Stimulated activated CD8-positive, alpha-beta memory T cell treated with anti-CD3 and anti-CD28 coated beads, Interleukin-4, amount 100 ng/mL, for 1 hour (primary cell): ENCODE measurements at places on chromosomes 1 and 21.

DNA sequence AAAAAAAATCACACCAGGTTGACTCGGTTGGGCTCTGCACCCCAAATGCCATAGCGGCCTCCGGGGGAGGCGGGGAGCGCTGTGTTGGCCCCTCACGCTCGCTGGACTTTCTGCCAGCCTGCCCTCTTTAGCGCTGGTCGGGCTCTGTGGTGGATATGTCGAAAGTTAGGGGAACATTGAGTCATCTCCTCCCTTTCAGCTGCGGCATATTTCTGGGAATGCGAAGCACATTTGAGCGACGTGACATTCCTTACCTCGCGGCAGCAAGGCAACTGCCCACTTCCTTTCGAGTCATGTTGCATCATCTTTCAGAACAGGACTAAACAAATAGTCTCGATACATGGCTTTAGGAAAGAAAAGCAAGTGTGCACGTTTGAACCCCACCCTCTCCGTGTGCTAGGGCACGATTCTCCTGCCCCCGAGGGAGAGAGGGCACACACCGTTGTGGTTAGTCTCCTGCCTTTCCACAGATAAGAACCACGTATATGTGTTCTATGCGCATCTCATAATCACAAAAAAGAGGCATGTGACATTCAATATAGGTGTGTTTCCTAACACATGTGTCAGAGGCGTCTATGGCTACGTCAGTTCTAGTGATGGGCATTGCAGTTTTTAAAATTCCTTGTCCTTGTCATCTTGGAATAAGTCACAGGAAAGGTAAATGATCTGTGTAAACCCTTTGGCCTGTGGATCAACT, 105.9 kb upstream of the SLC45A1 start:
- no peak for DNase-seq

GRCh38 chr1:155801149-155801548, 55.9 kb downstream of the GON4L start:
- no peak for DNase-seq

- DNase-seq = peak; percentile 15
These were observed 24.5 kb downstream of the CLIC6 start for GRCh38 chr21:34693192-34693810.

- no peak for DNase-seq
These were observed 5.8 kb downstream of the SELP start for GRCh38 chr1:169624122-169624521.

GRCh38 chr1:172497230-172497629, 35.7 kb upstream of the SUCO start:
- DNase-seq = no peak

DNA sequence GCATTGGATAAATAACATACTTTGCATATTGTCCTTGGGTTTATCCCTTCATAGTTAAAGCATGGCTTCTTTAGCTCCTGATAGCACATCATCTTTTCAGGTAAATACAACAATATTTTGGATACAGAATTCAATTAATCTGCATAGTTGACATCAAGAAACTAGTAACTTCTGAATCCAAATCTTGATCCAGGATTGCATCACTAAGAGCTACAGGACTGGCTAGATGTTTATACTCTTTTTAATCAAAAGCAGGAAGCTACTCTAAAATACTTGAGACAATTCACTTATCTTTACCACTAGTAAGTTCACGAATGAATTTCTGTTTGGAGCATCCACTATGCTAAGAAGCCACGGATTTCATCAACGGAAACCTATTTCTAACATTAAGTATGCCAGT, 54.2 kb upstream of the SLC44A3 start:
- no peak for DNase-seq

DNA sequence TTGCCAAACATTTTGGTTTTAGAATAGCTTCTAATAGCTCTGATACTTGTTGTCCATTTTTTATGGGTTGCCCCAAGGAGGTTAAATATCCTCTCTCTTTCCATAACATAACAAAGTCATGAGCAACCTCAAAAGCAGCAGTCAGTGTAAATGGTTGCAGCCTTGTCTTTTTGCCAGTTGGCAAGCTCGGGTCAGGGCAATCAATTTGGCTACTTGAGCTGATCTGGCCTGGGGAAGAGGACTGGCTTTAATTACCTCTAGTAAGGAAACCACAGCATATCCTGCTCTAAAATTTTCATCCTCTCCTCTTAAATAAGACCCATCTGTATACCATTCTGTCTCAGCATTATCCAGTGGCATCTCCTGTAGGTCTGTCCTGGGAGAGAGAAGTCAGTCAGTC, 21.2 kb upstream of the FMO4 start:
- no peak for DNase-seq

DNA sequence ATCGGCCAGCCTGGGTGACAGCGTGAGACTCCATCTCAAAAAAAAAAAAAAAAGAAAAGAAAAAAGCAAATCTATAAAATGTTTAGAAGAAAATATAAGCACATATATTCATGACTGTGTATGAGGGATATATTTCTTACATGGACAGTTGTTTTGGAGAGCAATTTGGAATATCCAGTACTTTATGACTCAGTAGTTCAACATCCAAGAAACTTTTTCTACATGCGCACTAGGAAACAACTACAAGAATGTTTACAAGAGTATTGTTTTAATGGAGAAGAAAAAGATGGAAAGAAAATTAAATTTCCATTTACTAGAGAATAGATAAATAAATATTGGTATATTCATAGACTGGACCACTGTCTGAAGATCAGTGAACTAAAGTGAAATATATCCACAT, 77.5 kb downstream of the MAST2 start:
- no peak for DNase-seq

DNA sequence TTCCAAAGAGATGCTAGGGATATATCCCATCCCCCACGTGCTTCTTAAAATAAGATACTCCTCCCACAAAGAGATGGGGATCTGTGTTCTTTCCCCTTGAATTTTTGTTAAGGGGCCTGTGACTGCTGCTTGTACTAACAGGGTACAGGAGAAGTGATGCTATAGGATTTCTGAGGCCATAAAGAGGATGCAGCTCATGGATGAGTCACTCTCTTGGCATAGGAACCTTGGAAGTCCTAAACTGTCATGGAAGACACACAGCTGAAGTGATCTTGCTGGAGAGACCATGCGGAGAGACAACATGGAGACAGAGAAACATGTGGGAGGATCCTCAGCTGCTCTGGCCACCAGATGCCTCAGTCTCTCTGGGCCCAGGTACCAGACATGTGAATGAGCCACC, 157.2 kb downstream of the S1PR1 start:
- no peak for DNase-seq

DNA sequence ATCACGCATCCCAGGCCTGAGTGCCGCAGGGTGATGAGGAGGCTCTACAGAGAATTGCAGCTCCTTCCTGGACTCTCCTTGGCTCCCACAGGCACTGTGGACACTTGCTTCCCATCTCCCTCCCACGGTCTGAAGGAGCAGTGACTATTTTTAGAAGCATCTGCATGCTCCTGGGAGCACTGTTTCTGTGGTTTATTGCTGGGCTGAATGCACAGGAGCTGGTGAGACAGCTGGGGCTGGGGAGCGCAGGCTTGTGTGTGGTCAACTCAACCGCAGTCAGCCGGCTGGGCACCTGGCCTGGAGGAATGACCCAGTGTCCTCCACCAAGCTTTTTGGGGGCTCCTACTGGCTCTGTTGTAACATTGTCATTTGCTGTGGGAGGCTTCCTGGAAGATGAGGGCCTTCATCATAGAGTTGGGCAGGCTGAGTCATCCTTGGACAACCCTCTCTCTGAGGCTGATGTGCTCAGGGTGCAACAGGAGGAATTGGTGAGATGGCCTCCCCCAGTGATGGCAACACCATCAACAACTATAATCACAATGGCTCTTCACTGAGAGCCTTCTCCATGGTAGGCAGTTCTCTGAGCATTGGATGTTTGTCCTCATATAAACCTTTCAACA, 1.7 kb downstream of the NFASC start:
- no peak for DNase-seq

GRCh38 chr1:197736685-197737084, 38.6 kb downstream of the DENND1B start:
- no peak for DNase-seq

DNA sequence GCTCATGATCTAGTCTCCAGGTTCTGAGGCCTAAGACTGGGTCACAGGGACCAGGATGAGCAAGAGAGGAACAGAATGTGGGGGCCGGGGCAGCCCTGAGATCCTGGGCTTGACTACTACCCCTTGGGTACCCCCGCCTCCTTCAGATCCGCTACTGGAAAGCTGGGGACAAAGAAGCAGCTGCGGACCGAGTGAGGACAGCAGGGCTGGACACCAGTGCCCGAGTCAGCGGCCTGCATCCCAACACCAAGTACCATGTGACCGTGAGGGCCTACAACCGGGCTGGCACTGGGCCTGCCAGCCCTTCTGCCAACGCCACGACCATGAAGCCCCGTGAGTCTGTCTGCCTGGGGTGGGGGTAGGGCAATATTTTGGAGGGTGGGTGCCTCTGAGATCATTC, 12.5 kb downstream of the TMEM81 start:
- no peak for DNase-seq

- no peak for DNase-seq
These were observed at the start of gene RPTN for GRCh38 chr1:152159144-152159543. TSS of gene RPTN (minus strand) at chr1:152159228. CDS start at chr1:152157889, 1,339 bp downstream.

DNA sequence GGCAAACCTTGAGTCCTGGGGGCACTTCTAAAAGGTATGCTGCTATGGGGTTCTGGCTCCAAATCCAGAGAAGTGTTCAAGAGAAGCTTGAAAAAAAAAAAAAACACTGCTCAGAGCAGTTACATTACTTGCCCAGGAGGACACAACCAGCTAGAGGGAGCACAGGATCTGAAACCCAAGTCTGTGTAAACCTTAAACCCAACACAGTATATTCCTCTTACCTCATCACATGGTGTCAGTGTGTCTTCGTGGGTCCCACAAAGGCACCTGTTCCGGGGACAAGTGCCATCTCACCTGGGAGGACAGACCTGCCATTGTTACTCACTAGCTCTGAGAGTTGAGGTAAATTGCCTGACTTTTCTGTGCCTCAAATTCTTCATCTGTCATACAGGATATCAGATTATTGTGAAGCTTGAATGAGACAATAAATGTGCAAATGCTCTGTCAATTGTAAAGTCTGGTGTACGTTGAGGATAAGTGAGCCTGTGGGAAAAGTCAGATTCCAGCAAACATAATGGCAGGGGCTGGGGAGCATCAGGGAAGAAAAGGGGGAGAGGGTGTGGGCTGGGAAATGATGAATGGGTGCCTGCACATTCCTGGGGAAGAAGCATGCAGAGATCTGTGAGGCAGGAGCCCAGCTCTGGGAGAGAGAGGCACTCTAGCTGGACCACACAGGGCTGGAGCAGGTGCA, 170.4 kb upstream of the ZC3H12A start:
- DNase-seq = no peak

DNA sequence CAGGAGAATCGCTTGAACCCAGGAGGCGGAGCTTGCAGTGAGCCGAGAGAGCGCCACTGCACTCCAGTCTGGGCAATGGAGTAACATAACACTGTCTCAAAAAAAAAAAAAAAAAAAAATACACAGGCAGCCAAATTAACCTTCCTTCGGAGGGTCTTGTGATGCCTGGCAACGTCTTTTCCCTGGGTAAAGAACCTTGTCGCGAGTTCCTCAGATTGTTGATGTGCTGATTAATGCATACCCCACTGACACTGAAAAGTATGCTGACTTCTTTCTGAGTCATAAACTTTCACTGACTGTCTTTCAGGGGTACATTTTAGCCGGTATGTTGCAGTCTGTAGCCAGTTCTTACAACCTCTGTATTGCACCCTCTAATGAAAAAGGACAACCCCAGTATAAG, 95.1 kb upstream of the SOD1 start:
- no peak for DNase-seq

DNA sequence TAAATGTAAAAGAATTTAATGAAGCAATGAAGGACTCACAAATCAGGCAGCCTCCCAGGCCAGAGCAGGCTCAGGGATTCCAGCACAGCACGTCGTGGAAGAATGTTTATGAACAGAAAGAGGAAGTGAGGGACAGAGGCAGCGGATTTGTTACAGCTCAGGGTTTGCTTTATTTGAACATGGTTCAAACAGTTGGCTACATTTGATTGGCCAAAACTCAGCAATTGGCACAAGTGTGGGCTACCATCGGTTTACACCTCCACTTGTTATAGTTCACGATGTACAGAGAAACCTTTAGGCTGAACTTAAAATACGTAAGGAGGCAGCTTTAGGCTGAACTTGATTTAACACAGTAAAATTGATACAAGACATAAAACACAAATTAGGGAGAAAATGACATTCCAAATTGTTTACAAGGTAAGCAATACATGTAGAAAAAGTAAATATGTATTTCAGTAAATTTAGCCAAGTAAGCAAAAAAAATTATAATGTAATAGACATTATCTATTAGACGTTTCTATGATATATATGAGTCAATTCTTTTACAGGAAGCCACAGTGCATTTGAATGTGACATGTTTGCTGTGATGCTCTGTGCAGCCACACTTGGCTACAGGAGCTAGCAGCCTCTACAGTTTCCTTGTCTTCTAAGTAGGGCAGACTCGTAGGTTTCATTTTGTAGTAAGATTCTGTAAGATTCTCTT, 126.5 kb downstream of the ADSS2 start:
- no peak for DNase-seq

DNA sequence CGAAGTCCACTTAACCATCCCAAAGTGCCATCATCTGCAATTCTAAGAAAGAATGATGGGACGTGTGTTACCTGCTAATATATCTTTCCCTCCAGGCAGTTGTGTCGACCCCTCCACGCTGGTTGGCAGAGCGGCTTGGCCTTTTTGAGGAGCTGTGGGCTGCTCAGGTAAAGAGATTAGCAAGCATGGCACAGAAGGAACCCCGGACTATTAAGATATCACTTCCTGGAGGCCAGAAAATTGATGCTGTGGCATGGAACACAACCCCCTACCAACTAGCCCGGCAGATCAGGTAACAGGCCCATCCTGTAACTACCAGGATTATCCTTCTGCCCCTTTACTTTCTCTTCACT, 520 bp downstream of the TARS2 start:
- no peak for DNase-seq

DNA sequence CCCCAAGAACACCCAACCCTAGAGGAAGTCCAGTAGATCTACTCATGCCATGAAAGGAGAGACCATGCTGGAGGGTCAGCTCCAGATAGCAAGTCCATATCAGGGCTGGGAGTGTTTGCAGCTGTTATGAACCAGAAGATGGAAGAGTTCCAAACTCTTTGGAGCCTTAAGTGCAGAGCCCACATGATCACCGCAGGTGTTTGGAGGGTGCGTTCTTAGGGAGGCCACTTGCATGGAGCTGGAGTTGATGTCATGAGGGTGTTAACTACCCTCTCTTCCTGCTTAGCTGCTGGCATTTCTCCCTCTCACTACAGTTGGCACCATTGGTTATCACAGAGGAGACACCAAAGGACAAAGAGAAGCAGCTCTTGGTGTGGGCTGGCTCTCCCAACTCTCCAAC, 616.9 kb downstream of the AJAP1 start:
- DNase-seq = no peak

DNA sequence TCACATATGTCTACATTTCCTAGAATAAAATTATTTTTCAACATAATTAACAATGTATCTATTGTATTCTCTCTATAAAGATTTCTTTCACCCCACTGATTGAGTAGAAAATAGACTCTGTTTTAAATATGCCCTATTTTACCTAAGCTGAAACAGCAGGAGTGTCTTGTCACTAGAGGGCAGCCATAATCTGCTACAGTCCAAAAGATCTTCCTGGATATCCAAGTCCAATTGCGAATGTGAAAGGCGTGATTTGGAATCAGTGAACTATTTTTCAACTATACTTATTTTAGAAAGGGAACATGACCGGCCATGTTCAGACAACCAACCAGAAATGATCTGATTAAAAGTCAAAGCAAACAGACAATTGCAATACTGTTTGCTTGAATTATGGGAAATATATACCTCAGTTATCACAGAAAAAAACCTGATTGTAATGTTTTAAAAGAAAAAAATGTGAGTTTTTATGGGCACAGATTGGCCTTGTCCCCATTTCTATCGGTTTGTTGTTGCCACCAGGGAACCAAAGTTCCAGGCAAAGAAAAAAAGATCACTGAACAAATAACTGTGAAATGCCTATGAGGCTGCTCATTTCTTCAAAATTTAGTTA, 1211.0 kb upstream of the ADGRL4 start:
- no peak for DNase-seq
